ENCODE measurements at places on chromosomes 11 and 22.

DNA sequence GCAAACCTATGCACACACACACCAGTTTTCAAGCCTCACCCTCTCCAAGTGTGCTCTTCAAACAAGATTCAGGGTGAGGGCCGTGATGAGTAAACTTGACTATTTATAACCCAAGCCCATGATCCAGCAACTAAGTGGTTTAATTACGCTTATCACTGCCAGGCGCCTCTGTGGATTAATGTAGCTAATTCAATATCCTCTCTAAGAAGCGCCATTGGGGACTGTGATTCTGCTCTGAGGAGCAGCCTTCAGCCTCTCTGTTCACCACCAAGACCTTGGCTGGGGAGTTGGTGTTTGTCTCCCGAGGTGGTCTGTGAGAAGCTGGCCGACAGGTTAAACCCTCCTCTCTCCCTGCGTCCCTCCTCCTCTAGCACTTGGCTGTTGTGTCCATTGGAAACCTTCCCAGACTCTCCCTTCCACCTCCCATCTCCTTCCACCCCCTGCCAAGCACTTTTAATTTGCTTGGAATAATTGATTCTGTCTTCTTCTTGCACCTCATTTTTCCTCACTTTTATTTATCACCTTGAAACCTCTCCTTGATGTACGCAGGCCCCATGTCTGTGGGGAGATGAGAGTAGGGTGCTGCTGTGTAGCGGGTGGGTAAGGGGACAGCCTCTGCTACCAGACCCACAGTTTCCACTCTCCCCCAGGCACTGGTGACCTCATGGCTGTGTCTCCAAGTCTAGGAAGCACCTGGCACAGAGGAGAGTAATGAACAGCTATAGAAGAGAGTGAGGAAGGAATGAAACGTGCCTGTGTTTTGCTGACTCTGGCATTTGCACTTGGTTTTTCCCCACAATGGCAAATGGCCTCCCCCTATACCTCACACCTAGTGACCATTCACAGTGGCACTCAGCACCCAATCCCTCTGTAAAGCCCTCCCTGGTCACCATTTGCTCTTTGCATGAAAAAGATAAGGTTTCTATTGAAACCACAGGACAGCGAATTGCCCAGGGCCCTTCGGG, 236.6 kb downstream of the GRIK4 start:
- no peak for DNase-seq

DNA sequence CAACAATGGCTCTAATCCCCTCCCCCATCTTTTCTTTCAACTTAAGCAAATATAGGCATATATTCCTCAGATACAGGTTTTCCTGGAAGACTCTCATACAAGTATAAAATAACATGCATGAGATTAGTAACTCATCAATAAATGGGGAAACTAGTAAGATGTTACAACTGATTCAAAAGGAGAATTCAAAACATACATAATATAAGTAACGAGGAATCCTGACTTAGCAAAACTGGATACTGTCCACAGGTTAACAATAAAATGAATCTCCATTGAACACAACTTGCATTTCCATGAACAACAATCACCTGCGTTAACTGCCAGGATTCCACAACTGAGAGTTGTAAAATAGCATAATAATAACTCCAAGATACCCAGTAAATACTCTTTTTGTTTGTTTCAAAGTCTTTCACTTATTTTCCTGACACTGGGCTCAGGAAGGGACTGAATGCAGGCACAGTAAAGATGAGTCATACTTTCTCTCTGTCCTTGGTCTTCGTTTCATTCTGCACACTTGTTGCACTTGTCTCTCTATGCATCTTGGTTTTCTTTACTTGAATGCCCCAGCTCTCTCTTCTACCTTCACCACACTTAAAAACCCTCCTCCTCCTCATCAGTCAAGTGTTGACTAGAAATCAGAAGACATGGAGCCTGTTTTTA, 8.1 kb downstream of the APIP start:
- no peak for DNase-seq

GRCh38 chr11:69320756-69321741, 27.1 kb downstream of the MYEOV start:
- DNase-seq: no peak

GRCh38 chr22:43502306-43502874, 90.6 kb downstream of the MPPED1 start:
- DNase-seq: no peak

- DNase-seq: no peak
These were observed 15.6 kb upstream of the CRYBB3 start for GRCh38 chr22:25183949-25184619.

GRCh38 chr11:115384236-115384635, 120.0 kb downstream of the CADM1 start:
- no peak for DNase-seq

DNA sequence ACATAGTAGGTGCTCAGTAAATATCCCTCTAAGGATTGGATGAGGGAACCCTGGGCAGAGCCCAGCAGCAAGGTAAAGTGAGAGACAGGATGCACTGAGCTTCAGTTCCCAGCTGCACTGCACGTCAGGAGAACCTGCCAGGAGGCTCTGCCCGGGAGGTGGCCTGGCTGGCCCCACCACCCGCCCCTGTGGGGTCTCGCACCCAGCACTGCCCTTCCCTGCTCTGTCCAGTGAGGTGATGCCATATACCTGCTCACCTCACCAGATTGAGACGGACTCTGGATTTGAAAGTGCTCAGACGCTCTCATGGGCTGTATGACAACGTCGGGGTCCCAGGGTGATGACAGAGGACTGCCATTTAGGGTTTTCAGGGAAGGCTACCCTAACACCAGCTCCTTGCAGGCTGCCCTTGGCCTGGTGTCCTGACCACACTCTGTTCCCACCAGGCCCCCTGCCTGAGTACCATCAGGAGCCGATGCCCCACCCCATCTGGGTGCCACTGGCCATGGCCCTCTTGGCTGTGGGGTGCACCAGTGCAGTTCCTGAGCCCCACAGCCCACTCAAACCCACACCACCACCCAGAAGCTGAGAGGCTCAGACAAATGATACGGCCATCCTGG, 61.7 kb upstream of the FGF3 start:
- no peak for DNase-seq

DNA sequence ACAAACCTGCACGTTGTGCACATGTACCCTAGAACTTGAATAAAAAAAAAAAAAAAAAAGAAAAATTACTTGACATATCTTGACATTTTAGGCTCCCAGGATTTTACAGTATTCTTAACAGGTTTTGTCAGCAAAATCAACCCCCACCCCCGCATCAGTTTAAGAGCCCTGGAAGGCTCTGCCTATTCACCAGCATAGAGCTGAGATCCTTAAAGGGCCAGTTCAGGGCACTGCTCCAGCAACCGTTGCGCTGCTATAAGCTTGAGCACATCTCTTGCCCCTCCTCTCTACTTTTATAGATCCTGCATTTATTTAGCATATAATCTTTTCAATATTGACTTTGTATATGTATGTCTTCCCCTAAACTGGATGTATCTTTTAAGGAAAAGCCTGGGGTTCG, 697 bp upstream of the PAFAH1B2 start:
- no peak for DNase-seq

GRCh38 chr22:34986523-34986922, 79.4 kb upstream of the ISX start:
- no peak for DNase-seq

GRCh38 chr22:33650244-33650643, 270.0 kb downstream of the LARGE1 start:
- DNase-seq: no peak

DNA sequence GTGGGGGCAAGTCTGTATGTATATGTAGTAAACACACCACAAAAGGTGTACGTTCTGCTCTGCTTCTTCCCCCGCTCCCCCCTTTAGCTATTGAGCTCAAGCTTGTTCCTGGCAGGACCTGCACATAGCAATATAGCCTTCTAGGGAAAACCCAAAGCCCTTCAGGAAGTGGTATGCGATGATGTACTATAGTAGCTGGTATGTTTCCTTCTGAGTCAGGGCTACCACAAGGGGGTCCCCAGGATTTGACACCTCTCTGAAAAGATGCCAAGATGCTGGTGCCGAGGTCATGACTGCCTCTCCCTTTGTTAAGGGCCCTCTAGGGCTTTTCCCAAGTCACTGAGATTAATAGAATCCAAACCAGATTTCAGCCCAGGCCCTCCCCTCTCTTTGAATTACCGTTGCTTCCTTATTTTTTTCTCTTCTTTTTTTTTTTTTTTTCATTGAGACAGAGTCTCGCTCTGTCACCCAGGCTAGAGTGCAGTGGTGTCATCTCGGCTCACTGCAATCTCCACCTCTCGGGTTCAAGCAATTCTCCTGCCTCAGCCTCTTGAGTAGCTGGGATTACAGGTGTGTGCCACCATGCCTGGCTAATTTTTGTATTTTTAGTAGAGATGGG, 268.4 kb downstream of the ETS1 start:
- peak; percentile 63 for DNase-seq

DNA sequence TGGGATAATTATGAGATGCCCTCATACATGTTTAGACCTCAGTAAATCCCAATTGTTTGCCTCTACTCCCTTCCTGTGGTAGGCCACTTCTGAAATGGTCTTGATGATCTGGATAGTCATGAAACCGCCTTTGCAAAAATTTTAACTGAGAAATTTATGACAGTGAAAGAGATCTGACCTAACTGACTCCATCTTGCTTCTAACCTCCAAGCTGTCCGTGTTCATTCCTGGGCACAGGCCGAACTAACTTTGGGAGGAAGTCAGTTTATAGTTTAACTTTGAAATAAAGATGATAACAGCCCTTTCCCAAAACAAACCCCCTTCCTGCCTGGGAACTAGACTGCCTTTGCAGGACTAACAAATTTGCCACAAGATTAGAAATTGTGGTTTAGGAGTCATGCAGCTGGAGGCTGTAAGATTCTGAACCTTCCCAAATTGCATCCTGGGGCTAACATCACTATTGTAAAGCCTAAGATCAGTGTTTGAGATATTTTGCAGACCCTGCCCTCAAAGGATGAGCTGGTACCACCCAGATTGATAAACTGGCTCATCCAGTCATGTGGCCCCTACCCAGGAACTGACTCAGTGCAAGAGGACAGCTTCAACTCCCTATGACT, 19.9 kb upstream of the CTR9 start:
- no peak for DNase-seq

DNA sequence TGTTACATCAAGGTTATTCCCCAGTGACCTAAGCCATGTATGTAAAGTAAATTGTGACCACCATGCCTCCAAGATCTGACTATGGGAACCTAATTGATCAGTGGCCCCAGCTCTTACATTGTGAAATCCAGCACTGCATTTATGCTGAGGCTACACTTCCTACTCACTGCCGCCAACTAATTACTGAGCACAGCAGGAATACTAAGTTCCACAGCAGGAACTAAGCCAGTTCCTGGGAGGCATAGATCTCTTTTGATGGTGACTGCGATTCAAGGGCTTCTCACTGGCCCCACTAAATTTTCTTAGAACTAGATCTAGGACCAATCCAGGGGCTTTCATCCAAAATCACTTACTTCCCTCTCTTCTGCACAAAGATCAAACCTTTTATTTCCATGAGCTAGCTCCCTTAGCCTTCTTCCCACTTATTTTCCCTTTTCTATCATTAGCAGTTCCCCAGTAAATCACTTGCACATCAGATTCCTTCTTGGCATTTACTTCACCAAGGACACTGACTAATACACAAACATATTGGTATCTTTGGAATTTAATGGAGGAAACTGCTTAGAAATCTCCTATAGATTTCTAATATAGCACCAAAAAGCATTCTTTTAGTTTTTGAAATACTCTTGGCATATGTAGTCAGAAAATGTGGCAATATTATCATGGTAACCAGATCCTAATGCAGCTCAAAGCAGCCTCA, 46.0 kb downstream of the CNTN5 start:
- no peak for DNase-seq

DNA sequence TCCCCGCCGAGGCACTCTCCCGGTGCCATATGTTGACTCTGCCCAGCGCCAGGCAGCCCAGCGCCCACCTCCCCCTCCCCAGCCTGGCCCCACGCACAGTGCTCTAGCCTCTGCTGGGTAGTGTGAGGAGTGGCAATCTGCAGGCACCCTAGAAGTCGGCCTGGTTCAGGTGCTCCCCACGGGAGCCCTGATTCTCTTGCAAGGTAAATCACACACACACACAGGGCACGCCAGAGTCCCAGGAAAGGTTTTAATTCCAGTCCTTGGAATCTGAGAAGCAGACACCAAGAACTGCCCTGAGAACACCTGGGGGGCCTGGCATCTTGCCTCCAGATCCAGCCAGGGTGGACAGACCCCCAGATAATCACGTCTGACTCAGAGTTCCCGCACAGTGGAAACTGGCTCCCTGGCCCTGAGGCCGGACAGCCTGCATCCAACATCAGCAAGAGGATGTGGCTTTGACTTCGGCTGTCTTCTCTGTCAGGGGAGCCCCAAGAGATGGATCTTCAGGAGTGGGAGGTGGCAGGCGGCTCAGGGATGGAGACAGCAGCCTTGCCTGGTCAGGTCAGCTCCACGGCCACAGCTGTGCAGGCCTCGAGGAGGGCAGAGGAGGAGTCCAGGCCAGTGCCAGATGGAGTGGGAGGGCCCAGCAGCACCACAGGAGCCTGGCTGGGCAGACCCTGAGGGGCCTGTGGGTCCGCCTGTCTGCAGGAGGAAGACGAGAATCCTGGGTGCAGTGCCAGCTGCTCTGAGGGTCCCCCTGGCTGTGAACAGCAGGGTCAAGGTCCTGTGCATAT, 1.1 kb upstream of the RIN1 start:
- no peak for DNase-seq

- no peak for DNase-seq
These were observed 580 bp downstream of the ILK start for GRCh38 chr11:6604081-6604626.

DNA sequence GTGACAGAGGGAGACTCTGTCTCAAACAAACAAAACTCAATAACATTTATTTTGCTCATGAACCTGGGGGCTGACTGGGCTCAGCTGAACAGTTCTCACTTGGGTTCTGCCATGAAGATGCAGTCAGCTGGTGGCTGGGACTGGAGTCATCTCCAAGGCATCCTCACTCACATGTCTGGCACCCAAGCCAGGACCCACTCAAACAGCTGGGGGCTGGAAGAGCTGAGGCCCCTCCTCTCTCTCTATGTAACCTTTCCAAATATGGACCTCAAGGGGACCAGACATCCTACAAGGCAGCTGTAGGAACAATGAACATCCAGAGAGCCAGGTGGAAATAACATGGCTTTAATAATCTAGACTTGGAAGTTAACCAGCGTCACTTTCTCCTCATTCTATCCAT, 16.8 kb downstream of the HSPA8 start:
- no peak for DNase-seq

- DNase-seq: no peak
These were observed 2.5 kb downstream of the RAC2 start for GRCh38 chr22:37241351-37242142.

DNA sequence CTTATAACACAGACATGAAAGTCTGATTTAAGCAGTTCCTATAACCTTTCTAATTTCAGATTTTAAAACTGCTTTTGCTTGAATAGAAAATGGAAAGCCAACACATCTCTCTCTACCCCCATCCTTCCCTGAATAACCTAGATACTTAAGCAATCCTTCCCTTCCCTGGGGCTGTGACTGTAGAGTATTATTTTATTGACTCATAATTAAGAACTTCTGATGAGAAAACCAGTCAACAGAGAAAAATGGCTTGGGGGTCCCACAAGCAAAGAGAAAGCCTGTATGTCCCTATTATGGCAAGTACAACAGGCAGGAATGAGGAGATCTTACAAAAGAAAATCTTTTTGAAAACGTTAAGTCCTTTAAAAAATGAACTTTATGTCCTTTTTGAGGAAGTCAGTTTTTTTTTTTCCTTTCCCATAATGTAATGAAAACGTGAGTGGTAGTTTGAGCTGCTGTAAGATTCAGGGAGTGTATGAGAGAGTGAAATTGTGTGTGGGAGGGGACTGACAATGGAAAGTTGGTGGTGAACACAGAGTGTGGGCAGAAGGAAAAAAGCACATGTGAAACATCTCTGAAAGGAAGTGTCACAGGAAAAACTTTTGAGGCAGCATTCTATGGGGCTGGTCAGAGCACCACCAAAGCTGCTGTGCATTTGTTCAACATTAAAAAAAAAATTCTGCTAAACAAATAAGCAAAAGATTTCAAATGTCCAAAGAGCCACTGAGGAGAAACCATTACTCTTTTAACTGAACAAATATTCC, 154.6 kb downstream of the MAML2 start:
- DNase-seq: peak; percentile 48
